Cortex of kidney (tissue), 1 donor: ENCODE measurements at places on chromosomes 13 and 19.

DNA sequence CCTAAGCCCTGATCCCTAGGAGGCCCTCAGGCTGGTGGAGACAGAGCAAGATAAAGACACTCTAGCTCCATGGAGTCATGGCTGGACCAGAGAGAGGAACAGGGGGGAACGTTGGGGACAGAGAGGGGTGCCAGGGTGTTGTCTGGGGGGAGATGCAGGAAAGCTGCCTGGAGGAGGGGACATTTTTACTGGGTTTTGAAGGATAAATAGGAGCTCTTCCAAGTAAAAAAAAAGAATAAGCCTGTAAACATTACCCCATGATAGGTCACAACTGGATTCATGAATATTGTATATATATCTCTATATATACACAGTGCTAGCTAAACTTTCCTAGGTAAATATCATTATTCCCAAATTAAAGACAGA, 714 bp downstream of the HSH2D start:
- no peak for DNase-seq

DNA sequence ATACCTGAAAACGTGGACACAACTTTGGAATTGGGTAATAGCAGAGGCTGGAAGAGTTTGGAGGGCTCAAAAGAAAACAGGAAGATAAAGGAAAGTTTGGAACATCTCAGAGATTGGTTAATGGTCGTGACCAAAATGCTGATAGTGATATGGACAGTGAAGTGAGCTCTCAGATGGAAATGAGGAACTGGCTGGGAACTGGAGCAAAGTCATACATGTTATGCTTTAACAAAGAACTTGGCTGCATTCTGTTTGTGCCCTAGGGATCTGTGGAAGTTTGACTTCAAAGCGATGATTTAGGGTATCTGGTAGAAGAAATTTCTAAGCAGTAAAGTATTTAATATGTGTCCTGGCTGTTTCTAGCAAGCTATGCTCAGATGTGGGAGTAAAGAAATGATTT, 136.2 kb downstream of the DNAJC3 start:
- no peak for DNase-seq

GRCh38 chr13:98533912-98534311, 43.0 kb downstream of the STK24 start:
- no peak for DNase-seq

GRCh38 chr19:18386543-18387271, 749 bp downstream of the GDF15 start:
- DNase-seq, result no peak

GRCh38 chr19:48683349-48683748, 10.5 kb upstream of the NTN5 start:
- DNase-seq, result no peak

- DNase-seq, result no peak
Measured at GRCh38 chr19:45955905-45956608, 17.6 kb downstream of the NOVA2 start.

DNA sequence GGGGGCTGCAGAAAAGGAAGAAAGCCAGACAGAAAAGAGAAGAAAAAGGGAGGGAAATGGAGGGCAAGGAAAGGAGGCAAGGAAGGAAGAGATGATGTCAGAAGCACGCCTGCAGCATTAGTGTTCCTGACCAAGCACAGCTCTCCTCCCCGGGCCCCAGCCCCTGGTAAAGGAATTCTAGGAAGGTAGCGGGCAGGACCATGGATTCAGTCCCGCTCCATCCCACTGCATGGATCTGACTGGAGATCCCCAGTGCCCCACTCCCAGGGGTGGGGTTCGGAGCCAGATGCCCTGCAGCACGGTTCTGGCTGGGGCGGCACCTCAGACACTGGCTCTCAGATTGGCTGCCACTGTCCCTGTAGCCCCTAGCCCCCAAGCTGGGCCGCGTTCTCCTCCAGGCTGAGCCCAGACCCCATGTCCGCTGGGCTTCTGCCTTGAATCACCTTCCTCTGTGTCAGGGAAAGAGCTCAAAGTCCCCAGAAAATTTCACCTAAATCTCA, 59.8 kb downstream of the TSHZ3 start:
- DNase-seq, result no peak

DNA sequence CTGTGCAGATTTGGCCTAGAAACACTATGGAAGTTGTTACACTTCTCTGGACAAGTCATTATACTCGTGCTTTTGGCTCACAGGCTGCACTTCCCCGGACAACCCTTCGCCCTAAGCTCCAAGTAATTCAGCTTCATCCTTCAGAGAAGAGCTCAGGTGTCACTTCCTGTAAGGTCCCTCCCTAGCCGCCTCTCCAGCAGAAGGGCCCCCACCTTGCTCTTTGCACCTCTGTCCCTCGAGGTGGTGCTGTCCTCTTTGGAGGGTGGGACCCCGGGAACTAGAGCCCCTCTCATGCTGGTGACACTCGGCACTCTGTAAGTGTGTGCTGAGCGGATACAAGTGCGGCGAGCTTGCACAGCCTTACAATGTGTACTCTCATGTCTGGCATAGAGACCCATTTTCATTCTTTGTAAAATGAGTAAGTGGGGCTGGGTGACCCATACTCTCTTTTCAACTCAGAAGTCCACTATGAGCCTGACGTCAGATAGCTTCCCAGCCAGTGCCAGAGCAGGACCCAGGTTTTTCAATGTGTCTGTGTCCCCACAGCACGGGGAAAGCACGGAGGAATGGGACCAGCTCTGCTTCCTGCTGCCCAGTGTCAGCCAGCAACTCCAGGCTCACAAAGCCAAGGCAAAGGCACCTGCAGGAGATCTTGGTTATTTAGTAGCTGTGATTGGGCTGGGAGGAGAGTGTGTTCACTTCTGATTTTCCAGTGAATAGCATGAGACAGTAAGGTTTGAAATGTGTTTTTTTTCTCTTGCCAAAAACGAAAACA, 26.9 kb downstream of the CHAMP1 start:
- no peak for DNase-seq

- DNase-seq, result no peak
Measured at GRCh38 chr19:40596608-40597328, 4.4 kb upstream of the LTBP4 start.

- DNase-seq, result no peak
Measured at GRCh38 chr19:13016628-13017305, 21.5 kb downstream of the NFIX start.

- no peak for DNase-seq
Measured at GRCh38 chr19:16640951-16641350, 12.9 kb upstream of the MED26 start.

GRCh38 chr13:30017880-30018279, 167.5 kb upstream of the UBL3 start:
- DNase-seq, result no peak

GRCh38 chr13:106701771-106702341, 133.9 kb upstream of the ARGLU1 start:
- no peak for DNase-seq

GRCh38 chr13:97848886-97849285, 104.6 kb upstream of the IPO5 start:
- no peak for DNase-seq

- DNase-seq, result no peak
Measured at GRCh38 chr19:35959040-35959967, 23.1 kb downstream of the LRFN3 start.

- no peak for DNase-seq
Measured at GRCh38 chr13:20015763-20016162, 57.2 kb downstream of the ZMYM2 start.

DNA sequence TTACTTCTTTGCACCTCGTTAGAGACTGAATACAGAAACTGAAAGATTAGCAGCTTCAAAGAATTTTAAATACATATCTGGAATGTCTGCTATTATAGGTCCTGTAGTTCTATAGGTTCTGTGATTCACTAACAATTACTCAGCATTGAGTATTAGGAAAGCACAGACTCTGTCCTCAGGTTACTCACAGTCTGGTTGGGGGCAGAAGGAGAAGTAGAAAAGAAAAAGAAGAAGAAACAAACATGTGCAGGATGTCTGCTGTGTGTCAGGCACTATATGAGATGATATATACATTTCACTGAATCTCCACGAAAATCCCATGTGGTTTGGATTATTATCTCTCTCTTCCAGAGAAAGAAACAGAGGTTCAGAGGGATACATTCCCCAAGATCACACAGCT, 40.1 kb downstream of the SERTM1 start:
- no peak for DNase-seq

DNA sequence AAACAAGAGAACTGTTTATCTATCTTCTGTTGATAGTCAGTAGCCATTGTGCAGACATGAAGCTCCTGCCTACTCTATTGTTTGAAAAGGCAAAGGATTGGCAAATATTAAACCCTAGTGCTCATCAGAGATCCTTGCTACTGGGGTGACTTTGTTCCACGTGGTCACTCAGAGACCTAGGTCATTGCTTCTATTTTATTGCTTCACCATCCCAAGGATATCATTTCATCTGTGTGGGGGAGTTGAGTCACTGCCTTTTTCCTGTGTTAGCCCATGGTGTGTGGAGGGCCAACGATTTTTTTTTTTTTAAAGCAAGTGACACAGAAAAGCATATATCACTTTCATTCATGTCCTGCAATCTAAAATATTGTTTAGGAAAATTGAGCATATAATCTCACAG, 254.1 kb upstream of the RXFP2 start:
- DNase-seq, result no peak
